ENCODE measurements at places on chromosomes 1 and 21.

DNA sequence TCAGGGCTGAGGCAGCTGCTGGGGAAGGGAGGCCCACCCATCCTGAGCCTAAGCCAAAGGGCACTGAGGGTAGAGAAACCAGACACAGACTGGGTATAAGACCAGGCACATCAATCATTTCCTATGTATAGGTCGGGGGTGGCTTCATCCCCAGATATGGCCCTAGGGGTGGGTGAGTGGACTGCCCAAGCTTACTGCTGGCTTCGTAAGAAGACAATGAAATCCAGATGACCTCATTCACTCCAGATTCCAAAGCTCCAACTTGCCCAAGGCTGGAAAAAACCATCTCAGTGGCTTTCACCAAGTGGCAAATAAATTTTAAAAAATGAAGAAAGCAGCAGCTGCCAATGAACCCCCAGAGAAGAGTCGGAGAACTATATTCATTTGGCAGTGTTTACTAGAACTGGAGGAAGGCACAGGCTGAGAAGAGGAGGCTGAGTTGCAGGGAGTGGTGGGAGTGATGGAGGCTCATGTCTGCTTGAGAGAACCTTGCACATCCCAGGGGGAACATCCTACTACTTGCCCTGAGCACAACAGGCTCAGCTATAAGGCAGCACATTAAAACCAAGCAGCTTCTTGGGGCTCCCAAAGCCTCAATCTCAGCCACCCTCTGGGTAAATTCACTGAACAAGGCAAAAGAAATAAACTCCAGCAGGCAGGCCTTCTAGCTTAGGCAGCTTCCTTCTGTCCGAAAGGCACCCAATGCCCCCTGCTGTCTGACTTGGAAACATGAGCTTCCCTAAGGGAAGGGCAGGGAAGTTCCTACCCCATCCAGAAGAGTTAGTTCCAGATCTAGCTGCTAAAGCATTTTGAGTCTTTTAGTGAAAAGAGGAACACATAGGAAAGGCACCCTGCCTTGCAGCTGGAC is 14.1 kb downstream of the PEA15 start:
- no peak for DNase-seq

DNA sequence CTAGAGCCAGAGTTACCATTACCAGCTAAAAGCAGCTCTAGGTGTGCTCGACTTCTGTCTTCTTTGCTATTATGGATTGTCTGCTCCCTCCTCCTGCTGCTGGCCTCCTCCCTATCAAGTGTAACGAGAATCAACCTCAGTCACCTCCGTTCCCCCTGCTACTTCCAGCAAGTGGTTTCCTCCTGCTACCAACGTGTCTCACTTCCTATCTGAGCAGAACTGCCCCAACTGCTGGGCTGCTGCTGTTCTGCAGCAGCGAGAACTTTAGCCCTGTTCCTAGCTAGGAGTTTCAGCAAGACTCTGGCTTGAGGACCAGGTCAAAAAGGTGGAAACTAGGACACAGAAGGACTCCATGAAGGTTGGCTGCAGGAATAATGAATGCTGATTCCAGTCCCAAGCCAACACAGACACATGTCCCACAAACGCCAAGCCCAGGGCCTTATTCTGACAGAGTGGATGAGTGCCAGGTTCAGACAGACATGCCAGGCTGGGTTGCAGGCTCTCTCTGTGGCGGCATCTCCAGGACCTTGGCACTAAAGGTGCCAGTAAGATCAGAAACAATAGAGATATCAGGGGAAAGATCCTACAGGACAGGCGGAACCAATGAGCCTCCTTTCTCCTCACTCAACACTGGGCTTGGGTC is 46.9 kb downstream of the CD34 start:
- no peak for DNase-seq

GRCh38 chr1:53959664-53960250 is 13.6 kb downstream of the LRRC42 start:
- DNase-seq, result no peak

GRCh38 chr21:38954588-38955004 is 148.9 kb downstream of the ETS2 start:
- DNase-seq, result no peak

- no peak for DNase-seq
Measured at GRCh38 chr1:60173729-60174505, 100.3 kb upstream of the C1orf87 start.

GRCh38 chr1:101041300-101041699 is 15.7 kb upstream of the DPH5 start:
- DNase-seq, result no peak

GRCh38 chr1:30331415-30332065 is 391.8 kb downstream of the MATN1 start:
- no peak for DNase-seq

DNA sequence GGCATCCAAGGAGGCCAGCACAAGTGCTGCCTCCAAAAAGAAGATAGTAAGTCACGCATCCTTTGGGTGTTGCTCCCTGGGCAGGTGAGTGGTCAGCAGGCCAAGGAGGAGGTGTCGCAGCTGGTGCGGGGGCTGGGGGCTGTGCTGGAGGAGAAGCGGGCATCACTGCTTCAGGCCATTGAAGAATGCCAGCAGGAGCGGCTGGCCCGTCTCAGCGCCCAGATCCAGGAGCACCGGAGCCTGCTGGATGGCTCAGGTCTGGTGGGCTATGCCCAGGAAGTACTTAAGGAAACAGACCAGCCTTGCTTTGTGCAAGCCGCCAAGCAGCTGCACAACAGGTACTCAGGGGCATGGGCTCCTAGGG is 4.3 kb downstream of the TRIM46 start:
- DNase-seq, result no peak

- DNase-seq, result no peak
Measured at GRCh38 chr1:181969902-181970301, 91.6 kb downstream of the ZNF648 start.

- DNase-seq, result no peak
Measured at GRCh38 chr1:2944705-2945104, 76.6 kb upstream of the ACTRT2 start.

DNA sequence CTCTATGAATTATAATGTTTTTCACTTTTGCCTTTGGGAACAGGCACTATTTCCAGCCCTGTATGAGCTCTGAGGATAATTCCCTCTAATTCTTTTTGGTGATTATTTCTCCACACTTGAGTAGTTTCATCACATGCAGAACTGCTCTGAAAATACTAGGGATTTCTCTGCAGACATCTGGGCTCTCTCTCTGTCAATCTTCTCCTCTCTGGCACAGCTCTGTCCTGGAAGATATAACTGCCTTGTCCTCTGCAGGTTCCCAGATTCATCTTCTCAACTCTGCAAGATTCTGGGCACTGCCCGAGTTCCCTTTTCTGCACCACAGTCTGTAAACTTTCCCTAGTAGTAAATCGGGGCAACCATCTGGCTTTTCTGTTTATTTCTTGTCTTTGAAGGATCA is 131.3 kb upstream of the FMN2 start:
- no peak for DNase-seq

GRCh38 chr21:21929789-21930188 is 931.6 kb downstream of the NCAM2 start:
- DNase-seq, result no peak

DNA sequence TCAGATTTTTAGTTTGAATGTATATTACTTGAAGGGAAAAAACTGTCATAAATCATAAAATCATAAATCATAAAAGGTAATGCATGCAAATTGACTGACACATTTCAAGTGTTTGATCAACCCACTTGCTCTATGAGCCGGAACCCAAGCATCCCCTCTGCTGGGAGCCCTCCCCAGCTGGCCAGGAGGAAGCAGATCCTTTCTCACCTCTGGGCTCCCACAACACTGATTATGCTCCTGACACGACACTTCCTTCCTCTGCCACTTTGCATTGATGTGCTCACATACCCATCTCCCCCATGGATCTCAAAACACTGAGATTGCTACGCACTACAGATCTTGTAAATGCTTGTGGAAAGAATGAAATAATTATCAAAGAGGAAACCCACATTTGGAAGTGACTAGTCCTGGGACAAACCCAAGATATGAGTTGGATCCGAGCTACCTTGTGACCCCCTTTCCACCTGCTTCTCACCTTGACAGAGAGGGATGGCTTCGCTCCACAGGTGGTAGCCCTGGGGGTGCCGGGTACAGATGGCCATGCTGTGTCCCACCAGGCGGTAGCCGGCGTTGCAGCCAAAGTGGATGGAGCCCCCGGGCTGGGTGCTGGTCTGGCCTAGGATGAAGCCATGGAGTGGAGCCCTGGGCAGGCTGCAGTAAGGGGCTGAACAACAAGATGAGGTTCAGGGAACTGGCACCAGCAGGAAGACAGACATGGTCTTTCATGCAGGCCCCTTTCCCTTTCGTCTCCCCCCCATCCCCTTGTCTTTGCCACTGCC is 104.6 kb downstream of the ZSCAN20 start:
- DNase-seq, result no peak

DNA sequence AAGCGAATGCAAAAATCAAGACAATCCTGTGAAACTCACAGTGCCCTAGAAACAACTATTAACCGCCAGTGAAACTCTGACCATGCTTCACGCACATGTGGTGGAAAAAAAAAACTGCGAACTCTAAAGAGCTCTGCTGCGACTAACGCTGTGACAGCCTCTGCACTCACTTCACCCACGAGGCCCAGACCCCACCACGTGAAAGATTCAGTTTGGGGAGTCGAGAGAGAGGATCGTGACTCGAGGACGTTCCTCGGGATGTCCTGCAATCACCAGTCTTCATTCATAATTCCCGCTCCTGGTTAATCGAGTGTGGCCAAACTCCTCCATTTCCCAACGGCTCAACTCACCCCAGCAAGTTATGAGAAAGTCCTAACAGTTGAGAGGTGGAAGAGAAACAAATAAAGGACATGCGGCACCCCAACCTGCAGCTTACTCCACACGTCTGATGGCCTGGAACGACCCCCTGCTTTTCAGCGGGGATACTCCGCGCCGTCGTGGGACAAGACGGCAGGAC is 1.1 kb downstream of the SERBP1 start:
- peak; percentile 30 for DNase-seq

GRCh38 chr1:236774926-236775325 is 20.2 kb upstream of the MTR start:
- DNase-seq, result no peak

- DNase-seq, result no peak
Measured at GRCh38 chr1:1627261-1627828, 4.6 kb upstream of the MMP23B start.

GRCh38 chr21:30958741-30959140 is 77.4 kb upstream of the KRTAP11-1 start:
- DNase-seq, result no peak
